CD4-positive, alpha-beta T cell treated with Interleukin-1 beta for 1 hour (primary cell): ENCODE measurements at places on chromosomes 4 and X.

- no peak for DNase-seq
Measured at GRCh38 chrX:29813174-29813573, 402.2 kb upstream of the MAGEB2 start.

DNA sequence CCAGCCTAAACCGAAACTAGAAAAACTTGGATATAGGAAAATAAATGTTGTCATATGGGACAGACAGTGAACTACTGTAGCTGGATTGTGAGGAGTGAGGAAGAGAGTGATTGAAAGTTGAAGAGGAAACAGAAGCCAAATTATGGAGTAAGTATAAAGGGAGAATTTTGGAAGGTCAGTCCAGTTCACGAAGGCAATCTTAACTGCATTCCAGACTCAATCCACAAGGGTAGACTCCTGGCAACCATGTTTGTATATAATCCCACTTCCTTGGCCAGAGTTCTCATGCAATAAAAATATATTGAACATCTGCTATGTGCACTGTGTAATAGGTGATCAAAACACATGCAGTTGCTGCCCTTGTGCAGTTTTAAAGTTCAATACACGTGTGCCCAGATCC, 58.6 kb upstream of the CAMK2D start:
- DNase-seq = no peak

GRCh38 chrX:20015422-20015821, 24.6 kb upstream of the BCLAF3 start:
- no peak for DNase-seq

- DNase-seq = no peak
Measured at GRCh38 chr4:28241021-28241420, 1380.4 kb downstream of the STIM2 start.

DNA sequence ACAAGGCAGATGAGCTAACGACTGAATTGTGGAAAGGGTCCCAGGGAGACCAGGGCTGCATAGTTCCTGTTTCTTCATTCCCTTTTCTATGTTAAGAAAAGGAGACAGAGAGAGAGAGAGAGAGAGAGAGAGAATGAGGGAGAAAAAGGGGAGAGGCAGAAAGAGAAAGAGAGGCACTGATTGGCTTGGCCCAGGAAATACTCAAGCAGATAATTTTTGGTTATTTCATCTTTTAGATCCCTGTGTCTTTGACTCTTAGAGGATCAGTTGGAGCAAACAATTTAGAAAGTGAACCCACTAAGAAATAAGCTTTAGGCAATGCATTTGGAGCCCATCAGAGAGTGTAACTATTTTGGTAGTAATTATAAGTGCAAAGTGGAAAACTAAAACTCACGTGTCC, 103.4 kb downstream of the CEP44 start:
- no peak for DNase-seq

- no peak for DNase-seq
Measured at GRCh38 chr4:105461621-105462382, 12.1 kb downstream of the PPA2 start.

DNA sequence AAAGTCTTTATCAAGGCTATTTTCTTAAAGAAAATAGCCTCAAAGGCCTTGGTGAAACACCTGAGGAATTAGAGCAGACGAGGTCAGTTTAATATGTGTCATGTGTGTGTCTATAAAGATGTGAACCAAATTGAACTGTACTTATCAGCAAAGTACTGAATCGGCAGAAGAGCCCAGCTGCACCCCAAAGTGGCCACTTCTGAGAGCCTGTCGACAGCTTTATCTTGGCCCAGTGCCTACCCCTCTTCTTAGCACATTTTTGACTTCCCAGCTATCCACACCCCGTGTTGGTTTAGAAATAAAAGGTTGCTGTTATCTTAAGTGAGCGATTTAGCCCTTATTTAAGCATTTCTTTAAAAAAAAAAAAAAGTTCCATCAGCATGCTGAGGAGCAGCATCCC, 329.7 kb downstream of the FBXW7 start:
- no peak for DNase-seq

- DNase-seq = no peak
Measured at GRCh38 chr4:1109898-1110506, 3.4 kb downstream of the RNF212 start.

- no peak for DNase-seq
Measured at GRCh38 chrX:122512561-122513072, 671.5 kb upstream of the GRIA3 start.

GRCh38 chr4:184403384-184403781, 71.0 kb downstream of the IRF2 start:
- no peak for DNase-seq

GRCh38 chrX:42615161-42615563, 162.8 kb downstream of the PPP1R2C start:
- no peak for DNase-seq

GRCh38 chrX:37817176-37817575, 30.2 kb downstream of the DYNLT3 start:
- no peak for DNase-seq

DNA sequence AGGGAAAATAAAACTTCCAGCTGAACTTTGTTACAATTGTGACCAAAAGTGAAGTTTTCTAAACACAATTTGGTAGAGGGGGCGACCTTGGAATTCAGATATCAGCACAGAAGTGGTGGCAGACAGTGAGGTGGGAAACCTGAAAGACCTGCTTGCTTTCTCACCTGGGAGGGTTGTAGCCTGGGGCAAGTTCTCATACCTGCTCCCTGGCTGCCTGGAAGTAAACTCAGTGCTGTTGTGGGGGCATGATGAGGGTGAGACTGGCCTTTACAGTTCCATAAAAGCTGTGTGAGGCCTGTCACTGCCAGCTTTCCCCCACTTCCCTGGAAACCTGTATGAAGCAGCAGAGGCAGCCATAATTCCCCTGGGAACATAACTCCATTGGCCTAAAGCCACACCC, 1180.2 kb downstream of the FAM133A start:
- DNase-seq = no peak

DNA sequence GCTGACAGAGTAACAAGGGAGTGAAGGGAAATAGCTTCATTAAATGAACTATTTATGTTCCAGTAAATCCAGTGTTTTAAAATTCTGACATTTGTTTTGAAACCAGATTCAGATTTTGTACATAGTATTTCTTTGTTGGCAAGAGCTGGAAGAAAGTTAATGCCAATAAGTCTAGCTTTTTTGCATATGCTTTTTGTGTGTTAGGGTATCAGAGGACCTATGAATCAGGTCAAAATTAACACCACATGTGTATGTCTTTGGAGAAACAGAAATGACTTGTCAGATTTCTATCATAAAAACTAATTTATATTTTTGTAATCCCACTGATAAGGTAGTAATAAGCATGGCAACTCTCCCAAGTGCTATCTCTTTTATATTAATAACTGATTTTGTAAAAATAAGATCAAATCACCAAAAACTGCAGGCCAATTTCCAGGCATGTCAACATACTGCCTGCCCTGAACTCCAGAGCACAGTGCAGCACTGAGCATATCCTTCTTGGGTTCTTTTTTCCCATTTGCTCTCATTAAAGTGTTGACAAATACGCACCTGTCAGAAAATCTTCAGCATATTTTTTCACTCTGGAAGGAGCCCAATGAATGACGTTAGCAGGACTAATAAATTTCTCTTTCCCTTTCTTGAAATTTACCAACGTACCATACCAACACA, 65.5 kb downstream of the SH3RF1 start:
- no peak for DNase-seq

DNA sequence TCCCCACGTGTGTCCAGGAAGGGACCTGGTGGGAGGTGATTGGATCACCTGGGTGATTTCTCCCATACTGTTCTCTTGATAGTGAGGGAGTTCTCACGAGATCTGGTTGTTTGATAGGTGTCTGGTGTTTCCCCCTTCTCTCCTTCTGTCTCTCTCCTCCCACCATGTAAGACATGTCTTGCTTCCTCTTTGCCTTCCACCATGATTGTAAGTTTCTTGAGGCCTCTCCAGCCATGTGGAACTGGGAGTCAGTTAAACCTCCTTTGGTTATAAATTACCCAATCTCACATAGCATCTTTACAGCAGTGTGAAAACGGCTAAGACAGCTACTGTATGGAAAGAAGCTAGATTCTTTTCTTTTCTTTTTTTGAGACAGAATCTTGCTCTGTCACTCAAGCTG, 21.6 kb upstream of the FGG start:
- no peak for DNase-seq

DNA sequence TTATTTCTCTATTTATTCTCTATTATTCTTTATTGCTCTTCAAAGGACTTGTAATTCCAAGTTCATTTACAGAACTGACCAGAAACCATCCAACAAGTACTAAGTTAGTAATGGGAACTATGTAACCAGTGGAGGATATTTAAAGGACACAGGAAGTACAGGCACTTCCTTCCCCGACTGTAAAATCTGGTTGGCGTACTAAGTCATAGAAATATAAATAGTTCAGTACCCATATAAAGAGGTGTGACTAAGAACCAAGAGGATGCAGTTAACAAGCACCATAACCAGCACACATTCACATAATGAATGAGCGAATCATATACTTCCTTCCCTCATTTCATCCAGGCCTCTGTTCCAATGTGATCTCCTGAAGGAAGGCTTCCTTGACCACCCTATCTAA, 3.6 kb upstream of the EIF4E start:
- DNase-seq = no peak

- DNase-seq = no peak
Measured at GRCh38 chrX:74420196-74421035, 877 bp upstream of the SLC16A2 start.

DNA sequence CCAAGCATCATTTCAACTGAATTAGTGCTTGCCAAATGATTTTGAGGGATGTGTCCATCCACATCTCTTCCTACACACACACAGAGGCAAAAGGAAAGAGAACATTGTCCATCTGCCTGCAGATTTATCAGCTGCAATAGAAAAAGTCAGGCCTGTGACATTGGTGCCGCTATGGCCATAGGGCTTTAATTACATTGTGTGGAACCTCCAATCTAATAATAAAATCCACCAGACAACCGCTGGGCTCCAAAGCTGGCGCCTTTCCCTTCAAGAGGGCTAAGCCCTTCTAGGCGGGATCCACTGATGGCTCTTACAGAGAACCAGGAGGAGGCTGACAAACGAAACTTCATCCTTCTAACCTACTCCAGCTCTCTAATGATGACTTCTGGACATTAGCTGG, 60.6 kb downstream of the PHOX2B start:
- DNase-seq = no peak

DNA sequence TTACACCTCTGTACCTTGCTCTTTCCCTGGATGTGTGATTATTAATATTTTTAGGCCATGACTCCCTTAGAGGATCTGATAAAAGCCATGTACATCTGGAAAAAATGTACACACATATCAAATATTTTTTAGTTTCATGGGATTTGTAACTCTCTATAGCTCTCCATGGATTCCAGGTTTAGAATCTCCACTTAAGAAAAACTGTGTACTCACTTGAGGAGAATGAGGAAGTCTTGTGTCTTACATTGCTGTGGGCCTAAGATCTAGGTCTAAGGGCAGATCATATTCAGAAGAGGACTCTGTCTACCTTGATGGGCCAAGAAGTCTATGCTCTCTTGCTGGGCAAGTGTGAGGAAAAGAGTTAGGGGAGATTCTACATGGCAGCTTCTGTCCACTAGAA, 98.0 kb downstream of the RRAGB start:
- DNase-seq = no peak

- DNase-seq = no peak
Measured at GRCh38 chr4:78667764-78668163, 108.4 kb upstream of the BMP2K start.

DNA sequence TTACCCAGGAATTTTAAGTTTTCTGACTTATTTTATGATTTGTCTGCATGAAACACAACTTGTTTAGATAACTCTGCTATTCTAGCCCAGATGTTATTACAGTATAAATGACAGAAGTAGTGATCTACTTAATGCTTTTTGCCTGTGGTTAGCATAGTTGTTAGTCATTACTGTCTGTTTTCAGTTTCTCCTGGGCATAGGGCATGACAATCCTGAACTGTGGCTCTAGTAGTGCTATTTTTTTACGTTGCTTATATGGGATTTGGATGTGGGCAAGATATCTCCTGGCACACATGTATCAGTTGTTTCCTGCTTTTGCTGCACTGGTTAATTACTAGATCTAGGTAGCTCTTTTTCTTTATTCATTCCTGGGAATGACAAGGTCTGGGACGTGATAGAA, 1005.8 kb downstream of the PCDH18 start:
- no peak for DNase-seq

- no peak for DNase-seq
Measured at GRCh38 chrX:132822634-132823012, 135.8 kb downstream of the HS6ST2 start.

- DNase-seq = no peak
Measured at GRCh38 chr4:152935143-152935542, 980 bp upstream of the FHDC1 start.

DNA sequence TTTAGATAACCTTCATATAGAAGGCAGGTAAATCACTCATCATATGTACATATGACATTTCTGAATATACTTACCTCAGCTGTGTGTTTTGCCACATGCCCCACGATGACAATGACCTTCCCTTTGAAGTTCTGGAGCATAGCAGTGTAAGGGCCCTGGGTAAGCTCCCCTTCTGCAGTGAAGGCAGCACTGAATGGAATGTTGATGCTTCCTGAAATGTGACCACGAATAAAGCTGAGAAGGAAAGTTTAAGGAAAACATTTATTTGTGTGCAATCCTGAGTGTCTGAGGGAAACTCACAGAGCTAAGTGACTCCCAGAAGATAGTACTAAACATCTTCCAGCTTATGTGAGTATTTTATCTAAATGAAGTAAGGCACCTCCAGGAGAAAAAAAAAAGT, 200.1 kb downstream of the NPNT start:
- no peak for DNase-seq

- DNase-seq = no peak
Measured at GRCh38 chr4:41433361-41433760, 104.6 kb upstream of the LIMCH1 start.

- no peak for DNase-seq
Measured at GRCh38 chrX:45850775-45851433, 650.2 kb upstream of the DIPK2B start.

DNA sequence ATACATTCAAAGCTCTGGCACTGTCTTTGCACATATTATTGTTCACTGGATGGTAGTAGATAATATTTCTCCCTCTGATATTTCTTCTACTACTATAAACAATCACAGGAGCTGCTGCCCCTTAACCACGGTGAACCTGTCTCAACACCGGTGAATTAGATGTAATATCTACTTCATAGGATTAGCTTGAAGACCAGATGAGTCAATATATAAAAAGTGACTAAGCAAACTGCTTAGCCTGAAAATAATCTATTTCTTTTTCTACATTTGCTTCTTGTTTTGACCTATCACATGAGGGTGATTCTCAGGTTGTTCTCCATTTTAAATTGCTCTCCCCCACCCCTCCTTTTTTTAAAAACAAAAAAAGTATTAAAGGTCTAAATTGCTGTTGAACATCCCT, 645.5 kb downstream of the ANKRD50 start:
- no peak for DNase-seq

DNA sequence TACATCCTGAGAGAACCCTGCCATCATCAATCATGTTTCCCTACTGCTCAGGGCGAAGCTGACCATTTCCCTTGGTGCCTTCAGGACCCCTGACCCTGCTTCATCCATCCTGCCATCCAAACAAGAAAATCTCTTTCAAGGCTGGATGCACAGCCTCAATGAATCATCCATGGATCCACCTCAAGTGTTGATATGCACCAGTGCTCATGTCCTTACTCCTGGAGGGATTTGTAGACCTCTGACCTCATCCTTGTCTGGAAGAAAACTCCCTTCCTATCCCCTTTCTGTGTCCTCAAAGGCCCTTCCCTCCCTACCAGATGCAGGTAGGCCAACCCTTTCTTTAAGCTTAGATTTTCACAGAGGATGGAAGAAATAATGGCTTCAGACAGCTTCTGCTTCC, 24.6 kb downstream of the BEX3 start:
- DNase-seq = no peak
